ENCODE measurements at places on chromosomes 4 and X. TPM values are rescaled to one million over a fixed set of nuclear protein-coding genes. Genes with fewer than 3 reads are reported as not detected.

BCORL1 gene
- 5.2 TPM for total RNA-seq

ART3 gene
- 19.3 TPM for total RNA-seq

TEX13D gene
- not detected for total RNA-seq

UGT2B17 gene
- not detected for total RNA-seq

ZXDB gene
- 6.3 TPM for total RNA-seq

H2BW2 gene
- not detected for total RNA-seq

TEC gene
- 0.52 TPM for total RNA-seq

CENPVL1 gene
- not detected for total RNA-seq

TEX13B gene
- not detected for total RNA-seq

EIF2S3 gene
- 189 TPM for total RNA-seq

TMEM31 gene
- total RNA-seq, result not detected

MBNL3 gene
- total RNA-seq, result 10.4 TPM

IL2 gene
- total RNA-seq, result not detected

JADE3 gene
- 5.2 TPM for total RNA-seq
